ENCODE measurements at places on chromosomes 3 and 15. TPM values are rescaled to one million over a fixed set of nuclear protein-coding genes. Genes with fewer than 3 reads are reported as not detected.

DNA sequence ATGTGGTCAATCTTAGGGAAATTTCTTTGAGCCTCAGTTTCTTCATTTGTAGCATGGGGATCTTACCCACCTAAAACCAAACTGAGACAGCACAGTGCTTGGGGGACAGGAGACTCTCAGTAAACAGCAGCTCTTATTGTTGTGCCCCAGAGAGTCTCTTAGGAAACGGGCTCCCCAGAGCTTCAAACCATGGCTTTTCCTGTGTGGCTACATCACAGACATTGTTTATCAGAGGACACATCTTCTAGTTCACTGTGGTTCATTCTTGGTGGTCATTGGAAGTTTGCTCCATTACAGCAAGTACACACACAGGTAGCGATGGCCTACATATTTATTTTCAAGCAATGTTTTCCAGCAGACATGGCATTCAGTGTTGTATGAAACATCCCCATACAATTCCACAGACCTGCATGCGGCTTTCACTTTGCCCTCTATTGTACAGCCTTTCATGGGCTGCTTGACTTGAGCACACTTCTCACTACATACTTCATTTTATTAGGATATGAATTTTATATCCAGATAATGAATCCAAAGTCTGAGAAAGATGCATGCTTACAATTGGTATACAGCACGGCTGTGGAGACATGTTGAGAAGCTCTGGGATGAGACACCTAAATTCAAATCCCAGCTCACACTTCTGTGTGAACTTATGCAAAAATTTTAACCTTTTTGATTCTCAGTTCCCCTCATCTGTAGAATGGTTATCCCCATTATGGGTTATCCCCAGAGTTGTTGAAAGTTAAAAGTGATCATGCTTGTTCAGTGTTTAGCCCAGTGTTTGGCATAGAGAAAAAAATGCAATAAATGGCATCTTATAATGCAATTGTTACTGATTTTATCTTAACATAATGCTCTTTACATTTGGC lies 84.8 kb upstream of the ICE2 start:
- no peak for DNase-seq

GRCh38 chr3:32831791-32832190 lies 14.0 kb downstream of the TRIM71 start:
- no peak for DNase-seq

DNA sequence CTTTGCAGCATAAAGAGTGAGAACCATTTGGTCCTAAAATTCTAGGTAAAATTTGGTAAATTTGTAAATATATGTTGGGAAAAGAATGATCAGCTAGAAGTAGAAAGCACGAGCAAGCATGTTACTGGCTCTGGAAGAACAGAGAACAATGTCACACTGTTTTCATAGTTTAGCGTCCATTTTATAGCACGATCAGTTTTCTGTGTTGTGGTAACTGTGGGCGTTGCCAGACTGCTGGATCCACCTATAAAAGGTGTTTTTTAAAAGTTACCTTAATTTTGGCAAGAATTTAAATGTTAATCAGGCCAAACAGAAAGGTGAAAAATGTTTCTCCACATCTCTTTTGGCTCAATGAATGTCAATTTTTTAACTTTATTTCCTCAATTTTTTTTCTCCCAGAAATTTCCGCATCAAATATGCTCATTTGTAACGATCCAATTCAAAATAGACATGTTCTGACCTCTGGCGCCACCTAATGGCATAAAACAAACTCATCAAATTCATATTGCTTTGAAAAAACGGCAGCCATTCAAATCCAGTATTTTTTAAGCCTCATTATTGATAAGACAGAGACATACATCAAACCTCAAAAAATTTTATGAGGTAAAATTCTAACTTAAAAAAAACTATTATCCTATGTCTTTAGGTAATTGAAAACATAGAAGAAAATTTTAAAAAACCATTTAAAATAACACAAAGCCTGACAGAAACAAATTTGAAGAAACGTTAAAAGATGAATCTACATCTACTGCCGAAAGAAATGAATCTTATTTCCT lies 5.5 kb upstream of the GP5 start:
- DNase-seq, result no peak

GRCh38 chr3:3951071-3951470 lies 151.8 kb downstream of the LRRN1 start:
- DNase-seq, result no peak

PLSCR2 gene
- not detected for total RNA-seq
